ENCODE measurements at places on chromosomes 3 and 15.

DNA sequence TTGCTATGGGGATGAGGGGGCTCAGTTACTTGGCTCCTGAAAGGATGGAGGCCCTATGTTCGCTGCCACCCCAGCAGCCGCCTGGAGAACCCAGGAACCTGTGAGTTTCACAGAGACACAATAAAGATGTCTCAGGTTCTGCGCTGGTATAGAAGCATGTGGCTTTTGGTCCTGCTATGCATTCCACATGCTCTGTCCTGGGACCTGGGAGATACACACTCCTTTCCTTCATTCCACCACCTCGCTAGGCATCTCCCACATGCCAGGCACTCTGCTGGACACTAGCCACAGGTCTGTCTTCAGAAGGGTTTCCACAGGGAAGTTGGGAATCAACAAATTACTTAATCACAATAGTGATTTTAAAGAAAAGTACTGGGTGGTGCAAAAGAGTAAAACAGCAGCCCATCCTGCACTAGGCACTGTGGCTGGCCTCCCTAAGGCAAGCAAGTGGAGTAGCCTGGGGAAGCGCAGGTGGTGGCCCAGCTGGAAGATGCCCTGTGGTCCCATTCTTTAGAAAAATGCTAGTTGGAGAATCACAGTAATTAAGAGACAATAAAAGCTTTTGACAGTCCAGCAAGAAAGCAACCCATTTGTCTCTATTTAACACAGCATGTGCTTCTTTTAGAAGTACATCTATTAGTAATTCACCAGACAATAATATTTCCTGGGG is 408.9 kb upstream of the WNT5A start:
- DNase-seq = no peak

DNA sequence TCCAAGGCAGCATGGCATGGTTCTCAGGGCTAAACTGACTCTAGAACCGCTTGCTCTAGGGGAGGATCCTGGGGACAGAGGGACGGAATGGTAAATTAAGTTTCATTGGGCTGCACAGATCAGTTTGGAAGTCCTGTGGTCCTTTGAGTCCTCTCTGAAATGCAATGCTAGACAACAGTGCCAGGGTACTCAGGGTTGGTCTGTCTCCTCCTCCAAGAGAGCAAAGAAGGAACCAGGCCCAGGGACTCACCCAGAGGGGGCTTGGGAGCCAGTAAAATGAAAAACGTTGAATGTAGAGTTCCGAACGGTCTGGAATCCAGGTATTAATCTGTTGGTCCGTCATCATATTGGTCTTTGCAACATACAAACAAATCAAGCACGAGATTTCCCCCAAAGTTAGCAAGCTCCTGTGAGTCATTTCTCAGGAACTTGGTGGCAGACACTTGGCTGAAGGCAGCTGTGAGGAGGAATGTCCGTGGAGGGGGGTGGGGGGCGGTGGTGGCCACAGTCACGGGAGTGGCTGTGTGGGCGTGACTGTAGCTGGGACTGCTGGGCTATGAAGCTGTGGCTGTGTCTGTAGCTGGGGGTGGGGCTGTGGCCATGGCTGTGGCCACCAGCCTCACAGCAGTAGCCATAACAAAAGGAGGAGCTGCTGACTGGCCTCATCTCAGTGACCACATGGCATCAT is 361.0 kb downstream of the SHQ1 start:
- DNase-seq = no peak

DNA sequence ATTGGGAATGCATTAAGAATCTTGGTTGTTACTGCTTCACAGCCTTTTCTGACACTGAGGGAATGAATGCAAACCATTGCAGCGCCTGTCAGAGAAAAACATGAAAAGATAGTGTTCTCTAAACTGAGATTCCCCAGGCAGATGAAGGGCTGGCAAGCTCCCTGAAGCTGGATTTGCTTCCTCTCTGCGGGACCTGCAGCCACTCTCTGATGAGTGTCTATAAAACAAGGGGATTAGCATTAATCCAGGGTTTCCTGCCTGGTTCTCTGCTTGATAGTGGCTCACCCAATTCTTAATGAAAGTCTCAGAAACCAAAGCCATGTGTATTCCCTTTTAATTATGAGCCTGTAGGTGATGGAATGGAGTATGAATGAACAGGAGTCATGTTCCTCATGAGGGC is 344.3 kb upstream of the UMPS start:
- DNase-seq = no peak

DNA sequence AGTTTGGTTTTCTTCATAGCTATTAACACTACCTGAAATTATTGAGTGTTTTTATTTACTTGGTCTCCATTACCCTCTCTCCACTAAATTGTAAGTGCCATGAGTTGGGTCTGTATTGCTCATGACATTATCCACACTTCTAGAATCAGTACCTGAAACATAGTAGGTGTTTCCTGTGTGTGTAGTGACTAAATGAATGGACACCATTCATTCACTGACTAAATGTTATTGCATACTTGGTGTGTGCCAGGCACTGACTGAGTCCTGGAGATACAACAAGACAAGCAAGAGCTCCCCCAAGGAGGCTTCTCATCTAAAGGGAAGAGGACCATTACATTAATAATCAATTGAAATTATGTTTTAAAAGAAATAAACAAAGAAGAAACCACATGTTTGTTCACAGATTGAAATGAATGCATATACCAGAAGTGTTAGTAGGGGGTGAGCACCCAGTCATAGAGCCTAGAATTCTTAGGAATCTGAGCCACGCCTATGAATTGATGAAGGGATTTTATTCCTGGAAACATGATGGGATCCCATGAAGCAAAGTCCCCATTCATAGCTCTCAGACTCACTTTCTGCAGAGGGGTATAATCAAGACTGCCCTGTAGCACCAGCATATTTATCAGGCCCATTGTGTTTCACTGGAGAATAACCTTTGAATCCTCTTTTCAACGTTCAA is 31.7 kb upstream of the ATOSA start:
- no peak for DNase-seq

GRCh38 chr3:53144862-53145712 is 14.9 kb upstream of the RFT1 start:
- DNase-seq = no peak

- no peak for DNase-seq
These were observed 131.6 kb downstream of the TPRA1 start for GRCh38 chr3:127458696-127459604.

- no peak for DNase-seq
These were observed 52.7 kb downstream of the MYLK start for GRCh38 chr3:123831420-123831819.

DNA sequence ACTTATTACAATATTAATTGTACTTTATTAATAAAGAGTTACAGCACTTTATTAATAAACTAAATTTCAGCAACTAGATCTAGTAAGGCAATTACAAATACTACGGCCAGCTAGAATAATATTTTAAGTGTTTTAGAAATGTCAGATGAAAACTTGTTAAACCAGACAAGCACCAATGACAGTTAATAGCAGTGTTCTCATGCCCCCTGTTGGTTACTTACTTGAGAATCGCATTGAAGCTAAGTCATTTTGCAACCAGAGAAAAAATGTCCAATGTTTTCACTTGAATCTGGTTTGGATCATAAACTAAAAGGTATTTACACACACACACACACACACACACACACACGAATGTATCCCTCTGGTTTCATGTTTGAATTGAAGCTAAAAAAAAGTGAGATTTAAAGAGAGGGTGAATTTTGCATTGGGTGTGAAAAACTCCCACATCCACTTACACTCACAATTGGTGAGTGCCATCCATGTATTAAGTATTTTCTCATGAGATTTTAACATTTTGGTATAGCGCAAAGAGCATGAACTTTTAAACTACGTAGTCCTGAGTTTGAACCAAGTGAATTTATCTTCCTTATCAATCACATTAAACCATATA is 347.7 kb downstream of the ZBBX start:
- DNase-seq = no peak

- no peak for DNase-seq
These were observed 123.3 kb downstream of the GABRG3 start for GRCh38 chr15:27094235-27094634.

GRCh38 chr15:78034495-78035191 is 42.9 kb downstream of the TBC1D2B start:
- DNase-seq = peak; percentile 64

DNA sequence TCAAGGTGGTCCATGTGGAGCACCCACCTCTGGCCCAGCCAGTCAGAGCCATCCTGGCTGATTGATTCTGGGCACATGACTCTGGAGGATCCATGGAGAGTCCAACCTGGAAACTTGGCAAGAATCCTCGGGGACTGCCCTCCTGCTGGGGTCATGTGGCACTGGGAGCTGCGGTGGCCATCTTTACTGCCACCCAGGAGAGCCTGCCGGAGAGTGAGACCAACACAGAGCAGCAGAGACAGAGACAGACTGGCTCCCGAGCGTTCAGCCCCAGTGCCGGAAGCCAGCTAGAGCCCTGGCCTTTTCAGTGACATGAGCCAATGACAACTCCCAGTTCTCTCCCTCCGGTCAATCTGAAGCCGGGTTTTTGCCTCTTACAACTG is 11.5 kb upstream of the GATA2 start:
- no peak for DNase-seq

GRCh38 chr3:15667484-15667883 is 65.9 kb downstream of the BTD start:
- DNase-seq = peak; percentile 17

- no peak for DNase-seq
These were observed 554.4 kb downstream of the IGSF11 start for GRCh38 chr3:118480101-118480860.

DNA sequence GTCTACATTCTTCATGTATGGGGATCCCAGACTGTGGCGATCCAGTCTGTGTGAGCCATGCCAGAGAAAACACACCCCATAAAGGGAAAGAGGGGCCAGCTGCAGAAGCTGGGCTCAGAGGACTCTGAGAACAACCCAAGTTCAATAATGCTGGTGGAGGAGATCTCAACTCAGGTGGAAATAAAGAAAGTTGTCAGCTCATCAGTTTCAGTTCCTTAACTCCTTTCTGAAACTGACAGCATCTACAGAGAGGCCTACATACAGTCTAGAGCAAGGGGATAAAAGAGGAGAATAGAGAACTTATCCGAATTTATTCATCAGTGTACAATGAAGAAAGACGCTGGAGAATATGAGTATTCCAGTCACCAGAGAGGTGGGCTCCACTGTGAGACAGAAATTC is 77.0 kb downstream of the NTRK3 start:
- no peak for DNase-seq

DNA sequence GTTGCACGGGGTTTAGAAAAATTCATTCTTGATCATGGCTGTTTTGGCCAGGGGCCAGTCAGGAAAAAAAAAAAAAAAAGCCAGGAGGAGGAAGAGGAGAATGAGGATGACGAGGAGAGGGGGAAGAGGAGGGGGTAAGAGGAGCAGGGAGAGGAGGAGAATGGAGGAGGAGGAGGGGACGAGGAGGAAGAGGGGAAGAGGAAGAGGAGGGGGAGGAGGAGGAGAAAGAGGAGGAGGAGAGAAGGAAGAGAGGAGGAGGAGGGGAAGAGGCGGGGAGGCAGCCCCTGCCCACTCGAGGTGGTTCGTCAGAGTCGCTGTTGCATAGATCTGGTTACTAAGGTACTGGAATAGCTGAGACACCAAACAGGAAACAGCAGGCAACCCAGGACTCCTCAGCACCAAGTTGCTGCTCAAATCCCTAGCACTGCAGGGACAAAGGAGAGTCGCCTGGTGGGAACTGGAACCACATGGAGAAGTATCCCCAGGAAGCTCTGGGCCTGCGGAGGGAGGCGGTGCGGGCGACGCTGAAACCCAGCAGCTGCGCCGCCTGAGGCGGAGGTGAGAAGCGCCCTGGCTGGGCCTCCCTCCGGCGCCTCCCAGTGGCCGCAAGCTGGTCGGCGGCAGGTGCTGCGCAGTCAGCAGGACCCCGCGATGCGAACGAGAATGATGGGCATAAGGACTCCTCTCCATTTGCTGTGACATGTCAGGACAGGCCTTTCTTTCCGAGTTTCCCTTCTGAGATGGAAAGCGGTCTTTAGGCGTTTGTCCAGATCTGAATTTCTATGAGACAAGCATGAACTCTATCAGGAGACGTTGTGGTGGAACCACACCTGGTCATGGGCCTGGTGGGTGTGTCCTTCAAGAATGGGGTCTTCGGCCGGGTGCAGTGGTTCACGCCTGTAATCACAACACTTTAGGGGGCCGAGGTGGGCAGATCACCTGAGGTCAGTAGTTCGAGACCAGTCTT is 17.5 kb downstream of the FAM240A start:
- peak; percentile 68 for DNase-seq

DNA sequence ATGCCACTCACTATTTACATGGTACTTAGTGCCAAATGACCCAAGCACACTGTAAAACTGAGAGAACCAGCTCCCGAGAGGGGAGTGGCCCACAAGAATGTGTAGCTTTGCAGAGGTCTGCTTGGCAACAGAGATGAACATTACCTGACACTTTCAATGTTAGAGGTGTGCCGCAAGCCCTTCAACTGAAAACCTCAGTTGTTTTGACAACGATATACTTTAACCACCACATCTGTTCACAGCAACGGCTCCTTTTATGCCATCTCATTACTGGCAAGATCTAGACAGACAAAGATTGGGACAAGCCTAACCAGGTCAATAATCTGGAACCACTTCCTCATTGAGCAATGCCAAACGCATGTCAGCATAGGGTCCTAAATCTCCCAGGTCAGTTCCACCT is 23.7 kb downstream of the NEK10 start:
- no peak for DNase-seq

GRCh38 chr3:104514371-104514770 is 852.3 kb upstream of the ALCAM start:
- DNase-seq = no peak

- DNase-seq = no peak
These were observed 28.2 kb upstream of the USP3 start for GRCh38 chr15:63476229-63476632.

DNA sequence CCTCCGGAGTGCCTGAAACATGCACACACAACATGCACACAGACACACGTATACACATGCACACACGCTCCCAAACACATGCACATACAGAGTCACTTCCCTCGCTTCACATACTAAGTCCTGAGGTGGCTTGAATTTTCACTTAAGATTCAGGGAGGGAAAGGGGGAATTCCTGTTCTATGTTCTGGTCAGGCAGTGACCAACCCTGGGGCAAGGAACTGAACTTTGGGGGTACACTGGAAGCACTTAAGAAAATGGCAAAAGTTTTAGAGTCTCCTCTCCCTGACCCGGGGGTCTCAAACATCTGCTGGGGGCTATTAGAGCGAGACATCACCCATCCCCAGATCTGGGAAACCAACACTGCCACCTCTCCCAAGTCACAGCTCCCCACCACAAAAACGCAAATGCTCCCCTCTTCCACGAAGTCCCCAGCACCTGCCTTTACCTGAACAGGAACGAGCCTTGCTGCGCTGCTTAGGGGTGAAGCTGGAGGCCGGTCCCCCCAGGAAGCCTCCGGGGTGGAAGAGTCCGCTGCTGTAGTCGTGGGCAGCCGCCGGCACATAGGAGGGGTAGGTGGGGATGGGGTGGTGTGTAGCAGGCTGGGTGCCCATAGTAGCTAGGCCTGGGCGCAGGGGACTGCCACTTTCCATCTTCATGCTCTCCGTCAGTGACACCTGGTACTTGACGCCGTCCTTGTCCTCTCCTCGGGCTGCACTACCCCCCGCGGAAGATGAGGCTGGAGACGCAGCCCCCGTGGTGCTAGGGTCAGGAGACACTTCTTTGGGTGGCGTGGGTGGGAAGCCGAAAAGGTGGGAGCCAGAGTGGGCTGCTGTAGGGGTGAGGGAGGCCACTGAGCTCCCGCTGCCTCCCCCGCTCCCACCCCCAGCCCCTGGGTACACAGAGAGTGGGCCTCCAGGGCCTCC is 7.5 kb downstream of the GATA2 start:
- DNase-seq = no peak

GRCh38 chr3:46677411-46677726 is 16.1 kb downstream of the ALS2CL start:
- DNase-seq = no peak

GRCh38 chr15:49282366-49282765 is 112.3 kb downstream of the GALK2 start:
- no peak for DNase-seq

- DNase-seq = no peak
These were observed 70.0 kb upstream of the STIMATE start for GRCh38 chr3:52967398-52967797.

Measured in T-helper 1 cell (primary cell).